ENCODE measurements at places on chromosomes 7 and 10.

DNA sequence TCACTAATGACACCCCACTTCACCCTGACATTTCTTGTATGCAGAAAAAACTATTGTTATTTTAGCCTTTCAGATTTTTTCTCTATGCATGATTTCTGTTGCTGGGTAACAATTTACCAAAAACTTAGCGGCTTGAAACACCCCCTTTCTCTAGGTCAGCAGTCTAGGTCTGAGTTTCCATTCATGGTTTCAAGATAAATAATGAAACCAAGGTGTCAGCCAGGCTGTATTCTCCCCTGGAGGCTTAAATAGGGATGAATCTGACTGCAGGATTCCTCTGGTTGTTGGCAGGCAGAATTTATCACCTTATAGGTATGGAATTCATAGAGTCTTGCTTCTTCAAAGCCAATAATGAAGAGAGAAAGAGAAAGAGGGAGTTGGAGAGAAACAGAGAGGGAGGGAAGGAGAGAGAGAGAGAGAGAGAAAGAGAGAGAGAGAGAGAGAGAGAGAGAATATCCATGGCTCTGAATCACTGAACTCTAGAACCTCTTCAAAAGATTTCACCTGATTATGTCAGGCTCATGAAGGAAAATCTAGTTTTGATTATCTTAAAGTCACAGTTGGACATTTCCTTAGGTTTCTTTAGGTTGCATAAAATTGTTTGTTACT lies 1224.6 kb upstream of the LRRTM3 start:
- DNase-seq, result no peak

DNA sequence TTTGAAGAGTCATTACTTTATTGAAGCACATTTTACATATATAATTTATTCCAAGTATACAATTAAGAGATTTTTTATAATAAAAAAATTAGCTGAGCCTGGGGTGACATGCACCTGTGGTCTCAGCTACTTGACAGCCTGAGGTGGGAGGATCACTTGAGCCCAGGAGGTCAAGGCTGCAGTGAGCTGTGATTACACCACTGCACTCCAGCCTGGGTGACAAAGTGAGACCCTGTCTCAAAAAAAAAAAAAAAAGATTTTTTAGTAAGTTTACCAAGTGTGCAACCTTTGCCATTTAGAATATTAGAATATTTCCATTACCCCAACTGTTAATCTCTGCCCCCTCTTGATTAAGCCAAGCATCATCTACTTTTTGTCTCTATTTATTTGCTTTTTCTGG lies 196.0 kb downstream of the CCSER2 start:
- DNase-seq, result no peak

GRCh38 chr7:24304494-24305095 lies 20.6 kb downstream of the NPY start:
- no peak for DNase-seq

DNA sequence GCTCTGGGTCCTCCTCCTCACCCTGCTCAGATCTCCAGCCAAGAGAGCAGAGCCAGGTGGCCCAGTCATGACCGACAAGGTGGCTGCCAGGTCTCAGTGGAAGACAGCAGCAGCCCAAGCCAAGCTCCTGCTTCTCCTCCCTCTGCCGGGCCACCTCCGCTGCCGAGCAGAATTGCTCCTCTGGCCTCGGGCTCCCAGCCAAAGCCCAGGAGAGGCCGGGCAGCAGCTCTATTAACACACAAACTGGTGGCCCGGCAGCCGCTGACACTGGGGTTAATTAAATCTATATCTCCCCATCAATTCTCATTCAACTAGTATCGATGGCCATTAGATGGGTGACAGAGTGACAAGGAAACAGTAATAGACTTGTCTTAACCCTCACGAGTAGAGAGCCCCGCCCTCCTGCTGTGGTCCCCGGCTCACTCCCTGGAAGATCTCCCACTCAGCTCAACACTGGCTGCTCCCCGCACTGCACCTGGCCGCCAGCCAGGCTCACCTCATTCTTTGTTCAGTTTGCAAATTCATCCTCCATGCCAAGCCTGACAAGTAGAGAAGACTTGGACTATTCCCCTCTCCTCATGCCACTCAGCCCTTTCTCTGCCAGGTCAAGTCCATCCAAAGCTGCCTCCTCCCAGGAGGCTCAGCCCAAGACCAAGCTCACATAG lies 74.1 kb upstream of the UNC5B start:
- DNase-seq, result no peak

- DNase-seq, result no peak
Observed at GRCh38 chr10:124904796-124905195, 37.1 kb upstream of the ZRANB1 start.

DNA sequence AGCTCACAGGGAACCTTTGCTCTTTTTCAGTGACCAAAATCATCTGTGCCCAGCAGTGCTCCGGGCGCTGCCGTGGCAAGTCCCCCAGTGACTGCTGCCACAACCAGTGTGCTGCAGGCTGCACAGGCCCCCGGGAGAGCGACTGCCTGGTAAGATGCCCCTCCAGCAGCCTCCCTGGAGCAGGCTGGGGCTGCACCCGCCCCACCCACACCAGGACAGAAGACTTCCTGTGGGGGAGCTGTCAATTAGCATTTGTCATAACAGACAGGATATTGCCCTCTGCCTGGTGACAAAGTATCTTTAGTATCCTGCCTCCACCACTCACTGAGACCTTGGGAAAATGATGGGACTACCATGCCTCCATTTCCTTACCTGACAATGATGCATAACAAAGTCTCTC lies 133.7 kb downstream of the EGFR start:
- no peak for DNase-seq

DNA sequence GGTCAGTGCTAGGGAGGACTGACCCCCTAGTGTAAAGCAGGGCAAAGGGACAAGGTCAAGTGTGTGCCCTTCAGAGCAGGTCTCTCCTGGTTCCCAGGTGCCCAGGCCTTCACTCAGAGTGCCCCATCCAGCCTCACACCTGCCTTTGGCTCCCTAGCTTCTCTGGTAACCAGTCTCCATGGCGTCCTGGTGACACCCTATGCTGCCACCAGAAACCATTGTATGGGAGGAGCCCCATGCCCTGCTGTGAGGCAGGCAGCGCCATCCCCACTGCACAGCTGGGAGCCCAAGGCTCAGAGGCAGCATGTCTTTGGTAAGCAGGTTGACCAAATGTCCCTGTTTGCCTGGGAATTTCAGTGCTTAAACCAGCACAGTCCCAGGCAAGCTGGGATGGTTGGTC lies 33.1 kb upstream of the HMX3 start:
- no peak for DNase-seq

GRCh38 chr7:27553273-27553672 lies 109.4 kb downstream of the HIBADH start:
- DNase-seq, result no peak

DNA sequence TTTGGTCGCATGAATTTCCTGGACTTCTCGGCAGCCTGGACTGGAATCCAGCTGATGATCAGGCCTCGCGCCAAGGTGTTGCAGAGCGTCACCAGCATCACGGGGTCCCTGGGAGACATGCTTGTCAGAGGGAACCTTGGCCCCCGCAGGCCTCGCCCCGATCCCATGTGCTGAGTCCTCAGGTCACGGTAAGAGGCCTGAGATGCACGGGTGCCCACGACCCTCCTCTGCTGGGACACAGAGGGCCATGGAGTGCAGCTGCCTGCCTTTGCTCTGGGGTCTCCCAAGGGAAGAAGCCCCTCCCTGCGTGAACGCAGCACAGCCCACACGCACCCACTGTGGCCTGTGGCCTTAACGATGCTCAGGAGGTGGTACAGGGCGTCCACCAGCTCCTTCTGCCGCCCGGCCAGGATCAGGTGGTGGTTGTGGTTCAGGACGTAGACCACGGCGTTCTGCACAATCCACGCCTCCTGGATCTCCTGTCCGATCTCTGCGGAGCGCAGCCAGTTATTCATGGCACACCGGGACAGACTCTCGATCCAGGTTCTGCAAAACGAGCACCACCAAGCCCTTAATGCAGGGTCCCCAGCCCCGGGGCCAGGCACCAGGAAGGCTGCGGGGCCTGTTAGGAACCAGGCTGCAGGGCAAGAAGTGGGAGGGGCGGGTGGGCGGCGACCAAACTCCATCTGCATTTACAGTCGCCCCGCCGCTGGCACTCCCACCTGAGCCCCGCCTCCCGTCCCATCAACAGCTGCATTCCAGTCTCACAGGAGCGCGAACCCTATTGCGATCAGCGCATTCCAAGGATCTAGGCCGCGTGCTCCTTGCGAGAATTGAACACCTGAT lies 29.4 kb downstream of the CFAP46 start:
- no peak for DNase-seq

GRCh38 chr7:13801669-13802068 lies 187.8 kb downstream of the ETV1 start:
- DNase-seq, result no peak

GRCh38 chr7:155510975-155511701 lies 35.2 kb downstream of the CNPY1 start:
- no peak for DNase-seq

DNA sequence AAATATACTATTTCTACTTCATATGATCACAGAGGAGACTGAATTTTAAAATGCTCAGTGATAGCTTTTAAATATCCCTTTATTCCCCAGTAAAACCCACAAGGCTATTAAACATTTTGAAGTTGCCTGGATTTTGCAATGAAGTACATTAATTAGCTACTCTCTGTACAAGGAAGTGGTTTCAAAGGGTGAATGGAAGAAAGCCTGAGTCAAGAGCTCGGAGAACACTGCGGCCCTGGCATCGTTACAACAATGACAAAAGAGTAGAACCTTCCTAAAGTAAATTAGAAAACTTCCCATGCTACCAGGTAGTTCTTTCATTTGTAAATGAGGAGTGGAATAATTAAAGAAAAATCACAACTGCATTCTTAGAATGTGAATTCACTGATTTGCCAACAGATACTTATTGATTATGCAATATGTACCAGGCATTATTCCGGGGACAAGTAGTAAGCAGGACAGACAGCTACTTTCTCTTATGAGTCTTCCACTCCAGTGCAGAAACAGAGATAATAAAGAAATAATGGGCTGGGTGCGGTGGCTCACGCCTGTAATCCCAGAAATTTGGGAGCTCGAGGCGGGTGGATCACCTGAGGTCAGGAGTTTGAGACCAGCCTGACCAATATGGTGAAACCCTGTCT lies 63.0 kb downstream of the ZNF22 start:
- no peak for DNase-seq

DNA sequence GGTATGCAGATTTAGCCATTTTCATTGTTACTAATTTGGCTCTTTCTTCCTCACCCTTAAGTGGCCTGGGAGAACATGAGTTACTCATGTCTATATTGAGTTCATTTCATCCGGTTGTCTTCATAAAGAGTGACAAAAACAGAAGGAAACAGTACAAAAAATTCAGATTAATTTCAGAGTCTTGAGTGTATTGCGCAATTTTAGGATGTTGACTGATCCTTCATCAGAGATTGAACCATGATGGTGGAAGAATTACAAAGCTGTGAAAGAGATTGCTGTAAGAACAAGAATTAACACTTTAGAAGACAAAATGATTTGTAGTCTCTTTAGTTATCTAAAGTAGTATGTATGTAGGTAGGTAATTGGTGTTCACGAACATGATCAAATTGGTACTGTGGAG lies 194.0 kb upstream of the PPP1R3A start:
- no peak for DNase-seq

- DNase-seq, result peak; percentile 36
Observed at GRCh38 chr10:128035557-128035973, 90.7 kb downstream of the MKI67 start.

DNA sequence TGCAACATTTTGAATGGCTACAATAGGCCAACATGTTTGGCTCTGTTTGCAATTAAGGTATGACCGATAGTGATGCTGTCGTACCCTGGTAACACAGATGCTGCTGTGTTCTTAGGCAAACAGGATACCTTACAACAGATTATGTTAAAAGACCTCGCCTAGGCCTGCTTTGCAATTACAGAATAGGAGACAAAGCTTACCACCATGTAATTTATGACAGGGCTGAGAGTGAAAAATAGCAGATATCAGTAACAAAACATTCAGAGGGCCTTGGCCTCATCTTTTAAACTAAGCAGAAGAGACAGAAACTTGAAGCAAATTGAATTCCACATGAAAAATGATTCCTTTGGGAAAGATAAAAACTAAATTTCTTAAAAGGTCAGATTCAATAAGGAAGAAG lies 29.4 kb upstream of the ABLIM1 start:
- DNase-seq, result no peak

DNA sequence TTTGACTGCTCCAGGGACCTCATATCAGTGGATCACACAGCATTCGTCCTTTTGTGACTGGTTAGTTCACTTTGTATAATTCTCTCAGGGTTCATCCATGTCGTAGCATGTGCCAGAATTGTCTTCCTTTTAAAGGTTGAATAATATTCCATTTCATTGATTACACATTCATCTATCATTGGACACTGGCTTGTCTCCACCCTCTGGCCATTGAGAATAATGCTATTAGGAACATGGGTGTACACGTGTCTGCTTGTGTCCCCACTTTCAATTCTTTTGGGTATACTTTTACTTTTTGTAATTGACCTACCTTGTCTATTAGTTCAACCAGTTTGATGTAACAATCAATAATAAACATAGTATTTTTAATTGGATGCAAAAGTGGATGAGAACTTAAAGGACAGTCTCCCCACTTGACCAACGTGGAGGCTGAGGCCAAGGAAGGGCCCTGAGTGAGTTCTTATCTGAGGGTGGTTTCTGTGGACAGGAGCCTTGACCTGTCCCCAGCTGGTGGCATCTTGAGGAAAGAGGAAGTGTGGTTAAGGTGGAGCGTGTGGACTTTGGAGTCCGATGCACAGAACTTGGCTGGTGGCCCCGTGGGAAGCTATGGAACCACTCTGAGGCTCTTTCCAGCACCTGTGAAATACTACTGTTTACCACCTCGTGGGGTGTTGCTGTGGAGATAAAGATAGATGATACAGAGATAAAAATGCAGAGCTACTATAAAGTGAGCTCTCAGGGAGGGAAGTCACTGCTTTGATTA lies 16.6 kb downstream of the WDFY4 start:
- no peak for DNase-seq

GRCh38 chr7:73921623-73922528 lies 60.9 kb downstream of the TMEM270 start:
- DNase-seq, result no peak

DNA sequence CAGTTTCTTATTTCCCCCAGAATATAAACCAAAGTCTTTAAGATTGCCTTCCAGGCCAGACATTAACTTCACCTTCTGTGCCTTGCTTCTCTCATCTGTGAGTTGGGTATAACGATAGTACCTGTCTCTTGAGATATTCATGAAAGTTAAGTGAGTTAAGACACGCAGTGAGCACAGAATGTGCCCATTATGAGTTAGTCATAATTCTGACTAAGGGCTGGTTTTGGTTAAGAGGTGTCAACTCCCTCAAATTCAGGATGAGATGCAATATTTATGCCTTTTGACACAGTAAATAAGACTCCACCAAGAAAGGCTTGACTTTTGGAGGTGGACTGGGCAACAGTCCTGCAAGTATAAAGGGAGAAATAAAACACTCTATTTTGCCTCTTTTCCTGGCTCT lies 528.7 kb upstream of the IGFBP3 start:
- DNase-seq, result no peak

- no peak for DNase-seq
Observed at GRCh38 chr7:37674531-37674930, 9.0 kb upstream of the GPR141 start.

- DNase-seq, result peak; percentile 83
Observed at GRCh38 chr7:2518737-2519118, 846 bp upstream of the LFNG start.
